ENCODE measurements at places on chromosomes 2 and 18. TPM values are rescaled to one million over a fixed set of nuclear protein-coding genes. Genes with fewer than 3 reads are reported as not detected.

Gene GRB14
- total RNA-seq, result 0.28 TPM

Gene CDK15
- total RNA-seq, result not detected

DNA sequence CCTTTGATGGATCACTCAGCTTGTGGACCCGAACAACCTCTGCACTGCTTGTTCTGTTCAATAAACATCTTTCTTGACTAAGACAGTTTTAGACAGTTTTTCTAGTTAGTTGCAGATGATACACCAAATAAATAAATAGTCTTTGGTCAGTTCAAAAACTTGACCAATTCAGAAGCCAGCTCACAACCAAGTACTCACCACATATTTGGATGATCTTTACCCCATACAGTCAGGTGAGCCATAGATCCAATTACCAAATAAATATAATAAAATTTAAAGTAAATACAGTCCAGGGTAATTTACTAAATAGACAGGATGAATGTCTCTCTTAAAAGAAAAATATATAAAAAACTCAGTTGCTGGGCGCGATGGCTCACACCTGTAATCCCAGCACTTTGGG lies 18.2 kb downstream of the SCN3A start:
- DNase-seq, result no peak

- no peak for DNase-seq
Observed at GRCh38 chr2:232523682-232524597, 2.0 kb upstream of the CHRND start.

DNA sequence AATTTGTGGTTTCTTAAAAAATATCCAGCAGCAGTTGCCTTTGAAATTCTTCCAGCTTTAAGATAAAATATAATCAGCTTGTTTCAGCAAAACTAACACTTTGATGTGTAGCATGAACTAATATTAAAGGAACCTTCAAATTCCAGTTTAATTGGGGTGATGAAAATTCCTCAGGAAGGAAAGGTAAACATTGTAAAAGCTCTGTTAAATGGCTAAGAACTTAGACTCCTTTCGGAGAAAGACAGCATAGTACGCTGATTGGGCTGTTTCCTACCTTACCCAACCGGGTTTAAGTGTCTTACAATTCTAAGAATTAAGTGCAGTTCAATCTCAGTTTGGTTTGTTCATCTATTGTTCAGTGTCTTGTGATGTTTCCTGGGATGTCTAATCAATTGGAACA lies 108.3 kb downstream of the CDH7 start:
- no peak for DNase-seq

DNA sequence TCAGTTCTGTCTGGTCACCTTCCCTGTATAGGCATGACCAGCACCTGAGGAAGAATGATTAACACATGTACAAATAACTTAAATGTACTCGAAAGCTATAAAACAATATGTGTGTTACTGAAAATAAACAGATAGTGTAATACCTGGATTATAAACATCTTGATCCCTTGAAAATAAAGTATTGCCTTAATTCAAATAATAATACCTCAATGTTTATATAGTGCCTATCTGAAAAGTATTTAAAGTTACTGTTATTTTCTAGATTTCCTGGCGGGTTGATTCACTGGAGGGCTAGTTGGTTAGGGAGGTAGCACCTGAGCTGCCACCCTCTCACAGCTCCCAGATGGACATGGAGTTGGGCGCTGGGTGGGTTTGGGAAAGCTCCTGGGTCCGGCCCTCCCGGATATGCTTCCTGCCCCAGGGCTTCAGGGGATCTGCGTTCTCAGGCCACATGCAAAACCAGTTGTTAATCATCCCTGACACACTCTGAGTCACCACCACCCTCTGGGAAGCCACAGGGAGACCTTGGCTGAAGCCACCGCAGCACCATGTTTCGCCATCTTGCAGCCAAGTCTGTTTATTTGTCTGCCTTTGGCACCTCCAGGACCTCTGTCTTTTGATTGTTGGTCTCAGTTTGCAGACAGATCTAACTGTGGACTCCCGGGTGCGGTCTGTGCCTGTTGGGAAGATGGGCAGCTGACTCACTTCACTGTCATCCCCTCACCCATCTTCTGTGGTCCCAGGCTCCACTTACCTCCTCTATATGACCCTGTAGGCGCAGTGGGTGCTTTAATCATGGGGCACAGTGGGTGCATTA lies 35.3 kb downstream of the RAB31 start:
- peak; percentile 12 for DNase-seq

GRCh38 chr2:76567478-76567877 lies 856.8 kb upstream of the GCFC2 start:
- no peak for DNase-seq

Gene CAPN14
- 1.3 TPM for total RNA-seq

Gene DGKD
- 104 TPM for total RNA-seq

Gene DSG1
- total RNA-seq, result not detected

Gene PMAIP1
- total RNA-seq, result 9.1 TPM

- DNase-seq, result no peak
Observed at GRCh38 chr18:58496231-58496630, 132.7 kb downstream of the ALPK2 start.

- no peak for DNase-seq
Observed at GRCh38 chr2:205656461-205656860, 25.8 kb upstream of the NRP2 start.

Gene UGT1A3
- total RNA-seq, result not detected

GRCh38 chr2:29108225-29108624 lies 7.0 kb upstream of the CLIP4 start:
- no peak for DNase-seq

DNA sequence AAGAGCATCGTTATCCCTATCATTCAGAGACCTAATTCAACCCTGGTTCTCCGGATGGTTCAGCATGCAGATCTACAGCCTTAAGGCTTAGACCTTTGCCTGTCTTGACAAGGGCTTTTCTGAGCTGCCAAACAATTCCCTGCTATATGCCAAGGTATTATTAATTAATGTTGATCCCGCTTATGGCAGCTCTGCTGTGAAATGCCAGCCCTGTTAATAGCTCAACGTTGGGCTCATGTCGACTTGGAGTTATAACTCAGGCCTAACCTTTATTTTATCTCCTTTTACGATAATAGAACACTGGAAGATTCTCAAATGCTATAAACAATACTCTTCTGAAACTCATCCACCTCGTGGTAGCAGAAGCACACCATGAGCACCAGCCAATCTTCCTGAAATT lies 188.6 kb downstream of the TMEM247 start:
- no peak for DNase-seq

Gene RESP18
- not detected for total RNA-seq

- DNase-seq, result no peak
Observed at GRCh38 chr2:41486948-41487347, 560.9 kb upstream of the PKDCC start.

GRCh38 chr2:241933179-241933911 lies 63.8 kb downstream of the RTP5 start:
- DNase-seq, result no peak

DNA sequence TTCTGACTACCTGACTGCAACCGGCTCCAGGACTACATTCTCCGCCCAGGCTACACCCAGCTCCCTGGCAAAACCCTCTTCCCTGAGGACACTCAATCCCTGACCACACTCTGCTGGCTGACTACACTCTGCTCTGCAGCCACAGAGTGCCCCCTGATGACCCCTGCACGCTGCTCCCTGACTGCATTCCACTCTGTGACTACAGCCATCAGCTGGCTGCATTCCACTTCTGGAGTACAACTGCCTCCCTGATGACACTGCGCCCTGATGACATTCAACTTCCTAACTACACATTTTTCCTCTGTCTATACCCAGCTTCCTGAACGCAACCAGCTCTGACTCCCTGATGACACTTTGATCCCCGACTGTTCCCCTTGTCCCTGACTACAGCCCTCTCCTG lies 71.3 kb upstream of the NRXN1 start:
- peak; percentile 68 for DNase-seq

Gene ABCB11
- total RNA-seq, result 0.17 TPM

- DNase-seq, result peak; percentile 30
Observed at GRCh38 chr18:78809845-78810244, 169.8 kb upstream of the SALL3 start.

Gene CYP27C1
- 0.36 TPM for total RNA-seq

Gene CYP26B1
- 2.3 TPM for total RNA-seq

Measured in spleen (tissue), 13 donors.